ENCODE measurements at places on chromosomes 1 and 21. TPM values are rescaled to one million over a fixed set of nuclear protein-coding genes. Genes with fewer than 3 reads are reported as not detected.

SAMD13 gene
- total RNA-seq, result not detected

- H3K27me3 ChIP-seq, result no peaks in the 10 kb centered on the region
- DNase-seq, result no peak
- H3K27ac ChIP-seq, result no peak overlapping the region
These were observed 45.8 kb downstream of the TFF3 start for GRCh38 chr21:42269386-42269785.

DNA sequence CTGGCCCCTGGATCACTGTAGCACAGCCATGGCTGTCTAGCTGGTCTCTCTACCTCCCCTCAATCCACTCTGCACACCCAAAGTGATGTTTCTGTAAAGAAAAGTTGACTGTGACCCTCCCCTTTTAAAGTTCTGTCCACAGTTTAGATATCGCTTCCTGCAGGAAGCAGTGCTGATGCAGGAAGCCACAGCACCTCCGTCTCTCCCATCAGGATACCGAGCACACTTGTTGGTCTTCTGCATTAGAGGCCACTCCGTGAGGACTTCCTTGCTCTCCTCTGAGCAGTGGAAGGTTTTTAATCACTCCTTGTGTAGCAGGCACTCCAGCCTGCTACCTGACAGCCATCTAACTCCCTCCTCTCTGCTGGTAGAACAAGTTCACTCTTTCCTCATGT lies 69.5 kb downstream of the GADD45A start:
- peaks cover 16% of the 10 kb centered on the region for H3K36me3 ChIP-seq
- peaks cover 67% of the 10 kb centered on the region for H3K4me1 ChIP-seq
- H3K4me3 ChIP-seq, result no peak overlapping the region
- no peaks in the 10 kb centered on the region for H3K27me3 ChIP-seq
- no peak overlapping the region for H3K27ac ChIP-seq

GRCh38 chr1:110610084-110610483 lies 3.9 kb upstream of the KCNA2 start:
- H3K36me3 ChIP-seq, result no peaks in the 10 kb centered on the region
- no peaks in the 10 kb centered on the region for H3K4me1 ChIP-seq
- H3K27me3 ChIP-seq, result peaks cover 62% of the 10 kb centered on the region
- no peak overlapping the region for H3K4me3 ChIP-seq
- no peak overlapping the region for H3K27ac ChIP-seq

- no peak overlapping the region for H3K4me3 ChIP-seq
- peaks cover 31% of the 10 kb centered on the region for H3K27me3 ChIP-seq
- H3K36me3 ChIP-seq, result no peaks in the 10 kb centered on the region
- H3K27ac ChIP-seq, result no peak overlapping the region
These were observed 5.2 kb upstream of the KAZN start for GRCh38 chr1:14593302-14593701.

Measured in SJSA1 (cell line).